ENCODE measurements at places on chromosomes 5 and 9.

DNA sequence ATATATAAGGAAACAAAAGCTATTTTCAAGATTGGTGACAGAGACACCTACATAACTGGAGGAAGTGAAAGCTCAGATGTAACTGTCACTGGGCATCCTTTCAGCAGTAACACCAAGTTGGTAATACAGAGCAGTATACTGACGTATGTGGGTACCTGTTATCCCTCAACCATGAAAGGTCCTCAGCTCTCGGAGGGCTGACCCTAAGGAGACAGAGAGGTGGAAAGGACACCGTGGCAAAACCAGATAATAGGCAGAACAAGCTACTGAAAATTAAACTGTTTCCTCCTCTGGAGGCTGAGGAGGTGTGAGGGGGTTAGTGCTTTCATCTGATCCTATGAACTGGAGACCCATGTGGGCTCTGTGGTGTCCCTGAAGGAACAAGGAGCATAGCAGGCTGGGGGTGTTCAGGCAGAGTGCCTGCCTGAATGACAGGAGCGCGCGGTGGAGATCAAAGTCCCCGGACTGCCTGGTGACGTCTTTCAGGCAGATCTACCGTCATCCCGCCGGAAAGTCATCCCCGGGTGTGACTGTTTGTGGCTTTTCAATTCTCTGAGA lies 130.2 kb upstream of the FSTL4 start:
- no peak overlapping the region for H3K27ac ChIP-seq
- H3K36me3 ChIP-seq, result no peaks in the 10 kb centered on the region
- no peak overlapping the region for H3K4me3 ChIP-seq

DNA sequence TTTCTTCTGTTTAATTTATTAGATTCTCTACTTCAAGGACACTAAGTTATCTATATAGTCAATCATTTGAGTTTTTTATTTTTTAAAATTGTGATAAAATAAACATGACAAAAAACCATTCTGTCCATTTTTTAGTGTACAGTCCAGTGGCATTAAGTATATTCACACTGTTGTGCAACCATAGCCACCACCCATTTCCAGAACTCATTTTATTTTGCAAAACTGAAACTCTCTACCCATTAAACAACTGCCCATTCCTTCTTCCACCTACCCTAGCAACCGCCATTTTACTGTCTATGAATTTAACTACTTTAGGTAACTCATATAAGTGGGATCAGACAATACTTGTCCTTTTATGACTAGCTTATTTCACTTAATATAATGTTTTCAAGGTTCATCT lies 275.6 kb downstream of the SH3GL2 start:
- no peaks in the 10 kb centered on the region for H3K27me3 ChIP-seq
- H3K27ac ChIP-seq, result no peak overlapping the region
- no peaks in the 10 kb centered on the region for H3K36me3 ChIP-seq
- H3K4me3 ChIP-seq, result no peak overlapping the region
- no peak for DNase-seq

GRCh38 chr5:16856531-16856930 lies 79.6 kb downstream of the MYO10 start:
- peaks cover 16% of the 10 kb centered on the region for H3K4me1 ChIP-seq
- DNase-seq, result no peak
- H3K4me3 ChIP-seq, result no peak overlapping the region
- no peak overlapping the region for H3K27ac ChIP-seq
- no peaks in the 10 kb centered on the region for H3K36me3 ChIP-seq

DNA sequence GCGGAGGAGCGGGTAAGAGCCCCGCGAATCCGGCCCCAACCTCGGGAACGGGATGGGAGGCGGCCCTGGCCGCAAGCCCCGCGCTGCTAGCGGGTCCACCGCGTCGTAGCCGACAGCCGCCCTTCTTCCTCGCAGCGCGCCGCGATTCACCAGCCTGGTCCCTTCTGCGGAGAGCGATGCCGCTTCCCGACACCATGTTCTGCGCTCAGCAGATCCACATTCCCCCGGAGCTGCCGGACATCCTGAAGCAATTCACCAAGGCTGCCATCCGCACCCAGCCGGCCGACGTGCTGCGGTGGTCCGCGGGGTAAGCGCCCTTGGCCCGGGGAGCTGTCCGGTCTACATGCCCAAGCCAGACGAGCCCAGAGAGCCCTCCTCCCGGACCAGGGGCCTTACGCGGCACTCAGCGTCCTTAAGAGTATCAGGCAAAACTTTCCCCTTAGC lies 335 bp downstream of the ROPN1L start:
- H3K36me3 ChIP-seq, result no peaks in the 10 kb centered on the region
- H3K4me3 ChIP-seq, result peak overlapping the region; percentile 25
- no peak overlapping the region for H3K27ac ChIP-seq
- H3K4me1 ChIP-seq, result no peaks in the 10 kb centered on the region

- no peak overlapping the region for H3K4me3 ChIP-seq
- peaks cover 14% of the 10 kb centered on the region for H3K4me1 ChIP-seq
- no peaks in the 10 kb centered on the region for H3K36me3 ChIP-seq
- H3K27ac ChIP-seq, result no peak overlapping the region
- DNase-seq, result peak; percentile 70
- H3K27me3 ChIP-seq, result no peaks in the 10 kb centered on the region
Observed at GRCh38 chr9:117403403-117403811, 11.4 kb downstream of the ASTN2 start.

- H3K4me3 ChIP-seq, result no peak overlapping the region
- no peaks in the 10 kb centered on the region for H3K27me3 ChIP-seq
- DNase-seq, result no peak
- H3K36me3 ChIP-seq, result no peaks in the 10 kb centered on the region
- H3K27ac ChIP-seq, result no peak overlapping the region
- peaks cover 5% of the 10 kb centered on the region for H3K4me1 ChIP-seq
Observed at GRCh38 chr9:113502427-113503034, 39.0 kb downstream of the RGS3 start.

GRCh38 chr9:33225319-33226147 lies 14.4 kb upstream of the SPINK4 start:
- H3K4me1 ChIP-seq, result no peaks in the 10 kb centered on the region
- no peak overlapping the region for H3K4me3 ChIP-seq
- H3K36me3 ChIP-seq, result no peaks in the 10 kb centered on the region
- no peak overlapping the region for H3K27ac ChIP-seq

GRCh38 chr9:91253488-91253887 lies 108.2 kb downstream of the AUH start:
- H3K4me1 ChIP-seq, result no peaks in the 10 kb centered on the region
- H3K4me3 ChIP-seq, result no peak overlapping the region
- H3K36me3 ChIP-seq, result no peaks in the 10 kb centered on the region
- peak; percentile 90 for DNase-seq
- no peaks in the 10 kb centered on the region for H3K27me3 ChIP-seq
- no peak overlapping the region for H3K27ac ChIP-seq

Measured in mesendoderm (in vitro differentiated cells).